ENCODE measurements at places on chromosomes 7 and 10.

DNA sequence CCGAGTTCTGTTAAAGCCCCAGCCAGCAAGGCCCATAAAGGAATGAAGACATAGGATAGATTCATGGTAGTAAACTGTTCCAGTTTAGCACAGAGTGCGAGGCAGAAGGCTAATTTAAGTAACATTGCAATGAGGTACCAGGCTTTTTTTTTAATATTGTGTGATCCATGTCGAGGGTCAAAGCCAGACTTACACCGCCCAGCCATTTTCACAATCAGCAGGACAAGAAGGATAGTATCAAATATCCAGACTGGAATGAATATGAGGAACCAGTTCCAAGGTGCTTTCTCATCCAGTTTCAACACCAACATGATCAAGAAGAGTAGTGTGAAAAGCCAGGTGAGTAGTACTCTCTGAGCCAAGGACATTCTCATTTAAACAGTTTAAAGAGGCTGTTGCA, 4.2 kb downstream of the TMEM60 start:
- DNase-seq: no peak

DNA sequence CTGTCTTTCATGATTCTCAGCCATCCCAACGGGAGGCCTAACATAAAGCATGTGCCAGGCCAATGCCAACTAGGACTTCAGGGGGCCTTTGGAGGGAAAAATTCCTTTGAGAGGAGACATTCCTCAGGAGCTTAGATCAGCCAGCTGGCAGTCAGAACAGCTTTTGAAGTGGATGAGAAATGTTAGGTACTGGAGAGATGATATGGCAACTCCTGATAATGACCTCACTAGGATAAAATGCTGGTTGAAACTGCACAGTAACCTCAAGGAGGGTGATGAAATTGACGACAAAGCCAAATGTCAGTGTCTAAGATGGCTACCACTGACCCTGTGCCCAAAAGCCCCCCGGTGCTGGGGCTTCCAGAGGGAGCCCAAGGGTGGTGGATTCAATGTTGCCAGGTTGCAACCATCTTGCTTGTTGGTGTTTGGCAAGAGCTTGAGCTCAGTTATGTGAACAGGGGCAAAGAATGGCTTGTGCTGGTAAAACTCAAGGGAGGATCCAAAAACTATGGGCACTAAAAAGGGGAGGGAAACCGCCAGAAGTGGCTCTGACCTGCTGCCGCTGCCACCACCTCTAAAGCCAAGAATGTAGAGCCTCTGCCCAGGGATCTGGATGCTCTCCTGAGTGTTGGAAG, 121.2 kb downstream of the UBE2H start:
- DNase-seq: peak; percentile 65

GRCh38 chr10:94443047-94443446, 40.7 kb downstream of the TBC1D12 start:
- no peak for DNase-seq

DNA sequence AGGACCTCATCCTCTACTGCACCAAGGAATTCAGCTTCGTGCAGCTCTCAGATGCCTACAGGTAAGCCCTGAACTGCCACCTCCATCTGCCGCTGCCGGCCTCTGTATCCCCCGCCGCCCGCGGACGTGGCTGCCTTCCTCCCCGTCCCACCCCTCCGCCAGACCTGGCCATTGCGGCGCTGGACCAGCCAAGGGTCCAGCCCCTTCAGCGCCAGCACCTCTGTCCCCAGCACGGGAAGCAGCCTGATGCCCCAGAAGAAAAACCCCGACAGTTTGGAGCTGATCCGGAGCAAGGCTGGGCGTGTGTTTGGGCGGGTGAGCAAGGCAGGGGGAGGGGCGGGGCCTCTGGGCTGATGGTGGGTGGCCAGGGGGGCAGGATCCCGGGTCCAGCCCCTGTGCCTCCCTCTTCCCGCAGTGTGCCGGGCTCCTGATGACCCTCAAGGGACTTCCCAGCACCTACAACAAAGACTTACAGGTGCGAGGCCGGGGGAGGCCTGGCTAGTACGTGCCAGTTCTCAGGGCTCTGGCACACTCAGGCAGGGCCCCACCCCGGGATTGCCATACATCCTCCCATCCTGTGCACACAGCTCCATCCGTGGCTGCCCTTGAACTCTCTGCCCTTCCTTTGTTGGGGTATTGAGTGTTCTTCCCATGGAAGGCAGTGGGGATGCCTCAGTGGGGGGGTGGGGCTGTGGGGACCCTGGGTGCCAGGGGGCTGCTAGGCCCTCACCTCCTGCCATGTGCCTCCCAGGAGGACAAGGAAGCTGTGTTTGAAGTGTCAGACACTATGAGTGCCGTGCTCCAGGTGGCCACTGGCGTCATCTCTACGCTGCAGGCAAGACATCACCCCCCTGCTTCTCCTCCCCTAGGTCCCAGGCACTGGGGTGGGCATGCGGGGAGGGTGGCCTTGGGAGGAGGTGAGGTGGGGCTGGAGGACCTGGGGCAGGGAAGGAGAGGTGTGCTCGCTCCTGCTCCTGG, 13.5 kb downstream of the ASL start:
- DNase-seq: no peak

DNA sequence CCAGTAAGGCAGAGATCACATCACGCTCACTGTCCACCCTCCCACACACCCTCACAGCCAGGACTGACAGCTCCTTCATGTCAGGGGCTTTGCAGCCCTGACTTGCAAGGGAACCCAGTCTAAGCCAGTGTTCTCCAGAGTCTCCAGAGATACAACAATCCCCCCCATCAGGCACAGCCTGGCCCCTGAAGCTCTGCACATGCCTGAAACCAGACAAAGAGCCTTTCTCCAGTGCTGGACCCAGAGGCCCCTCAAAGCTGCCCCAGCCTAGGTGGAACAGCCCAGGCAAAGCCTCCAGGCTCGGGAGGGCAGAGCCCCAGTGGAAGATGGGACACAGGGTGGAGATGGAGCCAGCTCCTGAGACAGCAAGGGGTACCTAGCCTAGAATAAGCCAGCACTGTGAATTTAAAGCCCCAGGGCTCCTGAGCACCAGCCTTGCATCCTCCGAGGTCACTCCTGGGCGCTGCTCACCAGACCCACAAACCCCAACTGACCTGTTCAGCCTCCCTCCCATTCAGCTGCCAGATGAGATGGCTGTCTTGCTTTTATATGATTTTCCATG, 50.2 kb downstream of the GRID1 start:
- no peak for DNase-seq
